AG09309 (cell line): ENCODE measurements at places on chromosomes 2 and 18.

GRCh38 chr2:134783912-134784311 is 54.5 kb upstream of the ACMSD start:
- no peak for DNase-seq

DNA sequence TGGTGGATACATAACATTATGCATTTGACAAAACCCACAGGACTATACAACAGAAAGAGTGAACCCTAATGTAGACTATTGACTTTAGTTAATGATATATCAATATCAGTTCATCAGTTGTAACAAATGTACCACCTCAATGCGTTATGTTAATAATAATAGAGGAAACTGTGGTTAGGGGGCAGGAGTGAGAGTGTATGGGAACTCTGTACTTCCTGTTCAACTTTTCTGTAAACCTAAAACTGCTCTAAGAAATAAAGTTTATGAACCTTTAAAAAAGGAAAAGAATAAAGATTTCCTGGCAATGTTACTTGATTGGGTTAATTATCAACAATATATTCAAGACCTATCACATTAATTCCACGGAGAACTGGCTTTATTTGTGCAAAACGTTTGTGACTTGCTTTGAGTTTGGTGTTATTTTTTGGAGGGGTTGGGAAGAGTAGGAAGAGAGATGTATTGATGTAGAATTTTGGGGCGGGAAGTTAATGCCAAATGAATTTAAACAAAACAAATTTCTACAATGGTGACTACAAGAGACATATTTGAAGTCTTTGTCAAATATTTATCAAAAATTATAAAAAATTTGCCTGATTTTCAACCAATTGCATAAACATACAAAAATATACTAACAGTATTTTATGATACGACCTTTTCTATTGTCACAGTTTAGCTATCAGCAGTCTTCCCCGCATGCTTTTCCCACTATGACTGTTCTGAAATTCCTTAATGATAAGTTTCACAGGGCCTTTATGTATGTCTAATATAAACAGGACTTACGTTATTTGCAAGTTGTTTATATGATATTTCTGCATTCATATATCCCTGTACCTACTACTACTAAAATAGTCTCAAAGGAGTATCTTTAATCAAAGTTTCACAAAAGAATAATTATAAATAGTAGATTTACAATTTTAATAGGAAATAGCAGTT is 2.1 kb upstream of the RTN4 start:
- DNase-seq: no peak

DNA sequence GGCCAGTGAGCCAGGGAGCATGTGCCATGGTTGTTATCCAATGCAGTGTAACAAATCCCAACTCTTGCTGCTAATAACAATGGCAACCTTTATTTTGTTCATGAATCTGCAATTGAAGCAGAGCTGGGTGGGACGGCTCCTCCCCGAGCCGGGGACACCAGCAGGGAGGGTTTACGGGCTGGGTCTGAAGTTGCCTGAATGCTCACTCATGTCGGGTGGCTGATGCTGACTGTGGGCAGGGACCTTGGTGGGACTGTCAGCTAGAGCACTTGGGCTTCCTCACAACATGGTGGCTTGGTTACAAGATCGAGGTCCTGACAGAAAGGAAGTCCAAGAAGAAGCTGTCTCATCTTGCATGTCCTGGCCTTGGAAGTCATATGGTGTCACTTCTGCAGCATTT is 264.5 kb downstream of the NDUFA10 start:
- DNase-seq: no peak

DNA sequence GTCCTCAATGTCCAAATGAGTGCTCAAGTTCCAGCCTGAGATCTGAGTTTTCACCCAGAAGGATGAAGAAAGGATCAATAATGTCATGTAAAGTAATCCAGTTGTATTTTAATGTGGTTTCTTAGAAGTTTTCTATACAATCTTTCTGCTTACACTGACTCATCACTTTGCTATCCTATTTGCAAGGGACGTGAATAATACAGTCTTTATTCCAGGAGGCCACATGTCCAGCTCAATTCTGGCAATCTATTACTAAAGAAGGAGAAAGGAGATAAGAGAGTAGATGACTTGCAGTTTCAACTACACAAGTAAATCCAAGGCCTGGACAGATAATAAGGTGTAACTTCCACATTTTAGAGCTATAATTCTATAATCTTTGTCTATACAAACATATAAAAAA is 601.1 kb upstream of the SETBP1 start:
- peak; percentile 41 for DNase-seq

DNA sequence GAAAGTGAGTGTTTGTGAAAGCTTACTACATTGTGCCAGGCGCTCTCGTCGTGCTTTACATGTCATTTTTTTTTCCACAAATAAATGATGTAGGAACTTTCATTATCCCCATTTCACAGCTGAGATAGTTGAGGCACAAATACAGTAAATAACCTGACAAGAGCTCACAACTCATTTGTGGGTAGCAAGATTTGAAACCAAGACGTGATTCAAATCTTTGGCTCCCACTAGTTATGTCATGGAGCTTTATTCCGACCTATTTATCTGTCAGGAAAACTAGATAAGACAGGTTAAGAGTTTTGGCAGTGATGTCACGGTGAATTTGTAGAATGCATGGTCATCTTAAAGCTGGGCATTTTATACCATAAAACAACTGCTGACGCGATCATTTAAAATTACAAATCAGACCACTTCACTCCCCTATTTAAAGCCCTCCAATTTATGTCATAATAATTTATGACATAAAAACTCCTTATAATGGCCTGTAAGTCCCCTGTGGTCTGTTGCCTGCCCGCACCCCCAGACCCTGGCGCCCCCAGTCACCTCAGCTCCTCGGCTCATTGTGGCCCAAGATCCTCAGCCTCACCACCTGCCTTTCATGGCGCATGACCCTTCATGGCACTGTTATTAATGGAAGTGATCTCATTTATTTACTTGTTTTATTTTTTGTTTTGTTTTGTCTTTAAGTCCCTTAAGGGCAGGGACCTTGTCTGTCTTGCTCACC is 678 bp upstream of the ZNF24 start:
- no peak for DNase-seq

- DNase-seq: no peak
Observed at GRCh38 chr2:212488611-212489010, 50.0 kb downstream of the ERBB4 start.

DNA sequence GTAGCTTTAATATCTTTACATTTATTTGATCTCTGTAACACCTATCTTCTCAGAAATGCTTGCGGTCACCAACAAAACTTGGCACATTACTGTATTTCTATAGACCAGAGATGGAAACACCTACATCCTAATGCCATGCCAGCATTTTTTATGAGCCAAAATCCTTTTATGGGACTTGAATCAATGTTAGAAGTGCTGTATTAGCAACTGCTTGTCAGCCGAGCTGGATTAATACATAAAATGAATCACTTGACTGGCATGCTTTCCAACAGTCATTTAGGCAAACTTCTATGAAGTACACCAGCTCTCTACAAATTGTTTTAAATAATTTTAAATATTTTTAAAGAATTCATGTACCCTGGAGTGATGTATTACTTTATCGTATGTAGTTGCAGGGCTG is 272.9 kb upstream of the NRP2 start:
- DNase-seq: no peak

DNA sequence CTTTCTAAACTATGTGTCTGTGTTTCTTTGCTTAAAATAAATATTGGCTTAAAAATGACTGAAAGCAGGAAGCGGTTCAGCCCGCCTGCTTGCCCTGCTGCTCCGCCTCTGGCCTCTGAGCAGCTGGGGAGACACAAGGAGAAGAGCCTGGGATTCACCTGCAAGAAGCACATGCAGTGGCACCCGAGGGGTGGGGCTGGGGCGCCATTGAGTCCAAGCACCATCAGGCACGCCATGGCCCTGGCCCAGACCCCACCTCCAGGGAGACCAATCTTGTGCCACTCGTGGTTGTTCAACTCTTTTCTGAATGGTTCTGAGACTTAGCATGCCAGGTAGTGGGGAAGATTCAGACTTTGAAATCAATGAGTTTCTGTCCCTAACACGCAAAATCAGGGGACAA is 495.5 kb upstream of the MYT1L start:
- no peak for DNase-seq
